ENCODE measurements at places on chromosomes 3 and 15.

DNA sequence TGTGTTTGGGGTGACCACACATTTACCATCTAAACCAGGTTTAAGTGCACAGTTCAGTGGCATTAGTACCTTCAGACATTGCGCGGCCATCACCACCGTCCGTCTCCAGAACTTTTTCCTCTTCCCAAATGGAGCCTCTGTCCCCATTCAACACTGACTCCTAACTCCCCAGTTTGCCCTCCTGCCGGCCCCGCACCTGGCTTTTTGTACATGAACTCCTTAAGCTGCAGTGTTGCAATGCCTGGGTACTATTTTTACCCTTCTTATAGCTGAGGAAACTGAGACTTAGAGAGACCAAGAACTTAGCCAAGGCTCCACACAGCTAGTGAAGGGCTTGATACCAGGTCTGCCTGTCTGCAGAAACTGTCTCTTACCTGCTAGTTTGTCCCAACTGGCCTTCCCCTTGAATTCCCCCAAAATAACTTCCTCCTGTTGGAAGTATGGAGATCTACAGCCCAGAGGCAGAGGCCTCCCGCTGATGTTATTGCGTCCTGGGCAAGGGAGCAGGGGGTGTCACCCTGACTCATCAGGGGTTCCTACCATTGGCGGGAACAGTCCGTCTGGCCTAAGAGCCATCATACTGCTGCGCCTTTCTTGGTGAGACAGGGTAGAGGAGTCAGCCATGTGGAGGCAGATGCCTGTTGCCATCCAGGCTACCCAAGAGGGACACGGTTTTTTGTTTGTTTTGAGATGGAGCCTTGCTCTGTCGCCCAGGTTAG lies 65.6 kb downstream of the GRIP2 start:
- no peak for DNase-seq

DNA sequence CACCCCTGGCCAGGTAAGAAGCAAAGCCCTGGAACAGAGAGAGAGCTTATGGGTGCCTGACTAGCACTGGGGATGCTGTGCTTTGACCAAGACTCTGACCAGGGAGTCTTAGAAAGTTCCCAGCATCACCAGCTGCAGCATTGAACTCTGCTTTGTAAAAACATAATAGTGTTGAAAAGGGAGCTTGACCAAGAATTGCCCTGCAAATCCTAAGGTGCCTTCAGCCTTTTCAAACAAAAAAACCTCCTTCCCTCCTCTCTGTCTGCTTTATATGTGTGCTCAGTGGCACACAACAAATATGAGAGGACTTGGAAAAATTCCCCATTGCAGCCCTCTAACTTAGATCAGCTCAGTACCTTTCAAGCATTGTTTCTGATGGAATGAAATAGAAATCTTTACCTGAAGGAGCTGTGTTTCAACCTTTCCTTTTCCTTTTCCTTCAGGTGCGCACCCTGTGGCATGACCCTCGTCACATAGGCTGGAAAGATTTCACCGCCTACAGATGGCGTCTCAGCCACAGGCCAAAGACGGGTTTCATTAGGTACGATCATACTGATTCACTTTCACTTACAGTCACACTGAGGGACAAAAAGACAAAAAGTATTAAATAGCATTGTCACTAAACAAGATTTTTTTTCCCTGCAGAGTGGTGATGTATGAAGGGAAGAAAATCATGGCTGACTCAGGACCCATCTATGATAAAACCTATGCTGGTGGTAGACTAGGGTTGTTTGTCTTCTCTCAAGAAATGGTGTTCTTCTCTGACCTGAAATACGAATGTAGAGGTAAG lies 13.0 kb downstream of the THBS1 start:
- DNase-seq: no peak

- no peak for DNase-seq
These were observed 65.0 kb downstream of the ANP32A start for GRCh38 chr15:68755731-68756130.

DNA sequence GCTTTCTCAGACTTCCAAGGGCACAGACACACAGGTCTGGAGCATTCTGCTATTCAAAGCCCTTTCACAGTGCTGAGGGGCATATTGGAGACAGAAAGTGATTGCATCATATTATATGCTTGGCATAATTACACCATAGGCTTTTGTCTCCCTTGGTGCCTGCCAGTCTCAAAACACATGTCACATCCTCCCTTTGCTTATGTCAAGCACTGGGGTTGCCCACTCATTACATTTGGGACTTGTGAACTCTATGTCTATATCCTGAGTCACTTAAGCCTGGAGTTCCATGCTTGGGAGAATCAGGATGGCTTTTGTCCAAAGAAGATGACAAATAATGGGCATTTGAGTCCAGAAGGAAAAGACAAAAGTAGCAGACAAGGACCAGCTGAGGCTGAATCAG lies 12.3 kb upstream of the PDZRN3 start:
- no peak for DNase-seq

DNA sequence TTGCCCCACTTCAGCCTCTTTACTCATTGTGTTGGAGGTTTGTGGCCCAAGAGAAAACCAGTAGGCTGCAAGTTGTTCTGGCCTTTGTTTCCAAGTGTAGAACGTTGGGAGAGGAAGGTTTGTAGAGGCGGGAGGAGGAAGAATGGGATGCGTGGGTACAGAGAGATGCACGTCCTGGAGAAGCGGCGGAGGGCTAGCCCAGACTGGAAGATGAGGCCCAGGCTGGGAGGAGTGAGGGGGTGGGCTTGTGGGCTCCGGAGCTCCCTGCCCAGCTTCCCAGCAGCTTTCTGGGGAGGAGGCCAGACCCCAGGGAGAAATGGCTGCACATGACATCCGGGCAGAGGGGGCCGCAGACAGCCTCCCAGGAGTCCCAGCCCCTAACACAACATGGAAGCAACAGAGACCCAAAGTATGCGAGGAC lies 5.3 kb downstream of the PLA2G4F start:
- DNase-seq: no peak

- DNase-seq: no peak
These were observed 20.9 kb downstream of the SLC2A2 start for GRCh38 chr3:171005648-171006047.

All from T-helper 1 cell (primary cell).